ENCODE measurements at places on chromosomes 13 and 19.
A peak's percentile ranks its signal among the peaks of the same experiment; 100 is the strongest.

DNA sequence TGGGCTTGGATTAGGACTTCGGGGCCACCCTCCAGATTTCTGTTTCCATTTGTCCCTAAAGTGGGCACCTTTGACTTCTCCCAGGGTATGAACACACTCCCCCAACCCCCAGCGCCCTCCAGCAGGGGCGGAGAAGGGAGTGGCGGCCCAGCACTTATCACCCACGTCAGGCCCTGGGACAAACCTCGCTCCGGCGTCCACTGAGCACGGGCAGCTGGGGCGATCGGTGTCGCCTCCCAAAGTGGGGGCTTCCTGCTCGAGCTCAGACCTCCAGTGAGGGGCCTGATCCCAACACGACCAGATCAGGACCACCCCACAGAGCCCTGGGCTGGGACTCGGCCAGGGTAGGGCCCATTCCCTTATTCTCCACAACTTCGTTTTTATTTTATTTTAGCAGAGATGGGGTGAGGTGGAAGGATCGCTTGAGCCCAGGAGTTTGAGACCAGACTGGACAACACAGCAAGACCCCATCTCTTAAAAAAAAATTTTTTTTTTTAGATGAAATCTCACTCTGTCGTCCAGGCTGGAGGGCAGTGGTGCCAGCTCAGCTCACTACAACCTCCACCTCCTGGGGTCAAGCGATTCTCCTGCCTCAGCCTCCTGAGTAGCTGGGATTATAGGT is 3.7 kb upstream of the TCF3 start:
- DNase-seq = no peak

GRCh38 chr19:8611391-8611876 is 919 bp upstream of the ADAMTS10 start:
- DNase-seq = no peak

- DNase-seq = peak; percentile 67
Observed at GRCh38 chr19:18304458-18305310, 18.2 kb downstream of the LSM4 start.

DNA sequence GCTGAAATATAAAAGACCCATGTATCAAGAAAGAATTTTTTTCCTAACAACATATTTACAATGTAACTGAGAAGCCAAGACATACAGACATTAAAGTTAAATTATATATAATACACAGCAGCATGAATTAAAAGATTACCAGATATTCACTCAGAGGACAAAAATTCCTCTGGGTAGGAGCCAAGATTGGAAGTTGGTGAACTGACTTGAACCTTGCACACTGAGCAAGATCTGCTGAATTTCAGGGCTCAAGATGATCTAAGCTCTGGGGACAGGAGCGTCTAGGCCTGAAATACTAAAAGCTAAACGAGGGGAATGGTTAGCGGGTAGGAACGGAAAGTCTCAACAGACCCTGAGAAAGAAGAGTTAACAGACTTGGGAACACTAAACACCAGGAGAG is 8.5 kb downstream of the FOXO1 start:
- DNase-seq = no peak

GRCh38 chr19:41531438-41532311 is 44.3 kb upstream of the CEACAM21 start:
- peak; percentile 98 for DNase-seq

Measured in HL-60 (cell line).